ENCODE measurements at places on chromosomes 1 and 21.

GRCh38 chr1:215894617-215895016 lies 327.5 kb downstream of the KCTD3 start:
- DNase-seq, result no peak

GRCh38 chr1:152141971-152142584 lies 16.9 kb downstream of the RPTN start:
- DNase-seq, result no peak

DNA sequence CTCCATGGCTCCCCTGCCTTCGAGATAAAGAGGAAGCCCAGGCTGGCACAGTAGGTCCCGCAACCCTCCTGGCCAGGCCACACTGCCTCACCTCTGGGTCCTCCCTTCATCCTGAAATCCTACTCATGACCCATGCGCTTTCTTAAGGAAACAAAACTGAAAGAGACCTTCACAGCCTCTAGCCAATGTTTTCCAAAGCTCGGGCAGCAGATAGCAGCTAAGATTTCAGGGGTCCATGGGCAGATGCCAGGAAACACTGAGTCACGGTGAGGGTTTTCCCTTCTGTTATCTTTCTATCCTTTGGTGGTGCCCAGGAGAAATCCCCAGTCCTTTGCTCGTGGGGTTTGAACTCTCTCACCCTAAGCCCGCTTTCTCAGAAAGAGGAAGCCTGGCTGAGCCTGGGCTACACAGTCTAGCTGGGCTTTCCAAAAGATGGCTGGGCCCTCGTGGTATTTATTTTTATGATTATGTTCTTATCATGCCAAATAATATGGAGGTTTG lies 26.6 kb downstream of the TTC39A start:
- no peak for DNase-seq

- no peak for DNase-seq
Measured at GRCh38 chr1:69858534-69858933, 290.8 kb downstream of the LRRC7 start.

GRCh38 chr1:81439046-81439823 lies 361.5 kb upstream of the ADGRL2 start:
- no peak for DNase-seq

DNA sequence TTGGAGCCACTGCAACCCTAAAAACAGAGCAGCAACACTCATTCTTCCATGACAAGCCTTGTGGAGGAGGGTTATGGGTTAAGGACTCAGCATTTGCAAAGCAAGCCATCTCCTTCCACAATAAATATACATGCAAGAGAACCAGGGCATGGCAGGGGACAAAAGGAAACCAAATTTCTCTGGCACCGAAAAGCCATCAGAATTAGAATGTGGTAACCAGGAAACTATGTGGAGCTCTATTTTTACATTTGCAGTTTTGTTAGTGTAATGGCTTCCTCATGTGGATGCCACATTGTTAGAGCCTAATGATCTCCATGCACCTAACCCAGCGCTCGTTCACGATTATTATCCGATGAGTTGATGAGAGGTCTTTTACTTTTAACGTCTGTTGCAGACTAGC lies 91.7 kb downstream of the NAV1 start:
- no peak for DNase-seq

DNA sequence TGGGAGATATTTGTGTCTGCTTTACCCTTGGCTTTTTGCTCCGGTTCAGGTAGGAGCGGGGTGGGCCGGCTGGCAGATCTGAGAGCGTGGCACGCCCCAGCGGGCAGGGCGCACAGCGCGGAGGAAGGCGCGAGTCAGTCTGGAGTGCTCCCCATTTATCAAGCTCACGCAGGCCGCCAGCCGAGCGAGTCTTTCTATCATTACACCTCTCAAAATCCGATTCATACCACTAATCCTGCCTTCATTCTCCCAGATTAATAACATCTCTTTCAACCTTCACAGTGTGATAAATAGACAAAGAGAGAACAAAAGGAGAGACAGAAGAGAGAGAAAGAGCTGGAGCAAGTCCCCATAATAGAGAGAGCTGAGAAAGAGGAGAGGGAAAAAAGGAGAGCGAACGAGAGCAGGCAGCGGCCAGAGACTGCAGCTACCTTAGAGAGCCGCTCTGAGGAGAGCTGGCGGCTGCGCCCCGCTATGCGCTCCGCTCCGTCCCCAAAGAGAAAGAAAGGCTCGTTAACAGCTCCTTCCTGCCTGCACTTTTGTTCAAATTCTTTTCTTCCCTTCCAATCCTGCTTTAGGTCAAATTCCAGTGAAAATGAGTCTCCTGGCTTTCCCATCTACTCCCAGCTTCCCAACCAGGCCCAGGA lies 48.0 kb downstream of the DMAP1 start:
- no peak for DNase-seq

DNA sequence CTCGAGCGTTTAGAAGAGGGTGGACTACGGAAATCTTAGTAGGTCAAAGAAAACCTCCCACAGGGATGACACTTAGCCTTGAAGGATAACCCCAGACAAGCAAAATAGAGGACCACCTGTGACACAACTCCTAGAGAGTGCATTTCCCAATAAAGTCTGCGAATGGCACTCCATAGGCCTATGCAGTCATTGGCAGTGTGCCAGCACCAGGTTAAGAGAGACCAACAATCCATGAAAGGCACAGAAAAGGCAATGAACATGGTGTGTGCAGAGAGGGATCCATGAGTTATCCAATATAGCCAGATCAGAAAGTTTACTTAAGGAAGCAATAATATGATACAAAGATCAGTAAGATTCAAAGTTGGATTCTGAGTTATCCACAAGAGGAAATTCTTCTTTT lies 45.2 kb upstream of the FMO2 start:
- no peak for DNase-seq

DNA sequence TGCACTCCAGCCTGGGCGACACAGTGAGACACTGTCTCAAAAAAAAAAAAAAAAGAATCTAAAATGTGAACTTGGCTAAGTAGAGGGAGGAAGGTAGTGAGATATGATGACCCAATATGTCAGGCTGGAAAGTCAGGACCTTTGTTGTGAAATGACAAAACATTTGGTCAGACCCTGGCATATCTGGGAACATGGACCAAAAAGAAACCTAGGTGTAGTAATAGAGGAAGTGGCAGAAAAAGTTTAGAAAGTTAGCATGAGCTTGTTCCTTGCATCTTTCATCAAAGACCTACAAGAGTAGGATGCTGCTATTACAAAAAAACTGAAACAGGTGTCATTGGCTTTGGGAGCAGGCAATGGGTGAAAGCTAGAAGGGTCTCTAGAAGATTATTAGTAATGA lies 7.3 kb upstream of the S100A3 start:
- no peak for DNase-seq

- DNase-seq, result no peak
Measured at GRCh38 chr1:205088341-205088740, 4.1 kb upstream of the TMEM81 start.

DNA sequence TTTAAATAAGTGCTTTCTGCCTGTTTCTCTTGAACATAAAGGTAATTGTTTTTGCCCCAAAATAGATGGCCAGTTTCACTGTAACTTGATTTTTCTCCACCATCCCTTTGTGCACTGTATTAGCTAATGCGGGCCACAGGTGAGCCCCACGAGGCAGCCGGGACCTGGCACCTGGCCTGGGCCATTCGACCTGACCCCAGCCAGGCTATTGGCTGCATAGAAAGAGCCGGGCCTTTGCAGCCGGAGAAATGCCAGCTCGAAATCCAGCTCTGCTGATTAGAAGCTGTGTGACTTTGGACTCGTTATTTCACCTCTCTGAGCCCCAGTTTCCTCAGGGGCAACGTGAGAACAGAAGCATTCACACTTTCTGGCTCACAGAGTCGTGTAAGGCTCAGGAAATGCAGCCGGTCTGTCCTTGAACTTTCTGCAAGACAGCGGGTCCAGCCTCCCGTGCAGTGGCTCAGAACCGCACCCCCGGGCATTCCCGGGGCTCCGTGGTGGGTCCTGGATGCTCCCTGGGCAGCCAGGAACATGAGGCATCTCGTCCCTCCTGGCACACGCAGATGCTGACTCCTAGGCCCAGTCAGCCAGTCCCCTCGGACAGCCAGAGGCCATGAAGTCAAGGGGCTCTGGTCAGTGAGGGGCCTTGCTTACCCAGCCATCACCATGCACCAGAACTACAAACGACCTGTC lies 37.4 kb upstream of the ACTRT2 start:
- no peak for DNase-seq
